CD14-positive monocyte (primary cell): ENCODE measurements at places on chromosomes 3 and 15.

DNA sequence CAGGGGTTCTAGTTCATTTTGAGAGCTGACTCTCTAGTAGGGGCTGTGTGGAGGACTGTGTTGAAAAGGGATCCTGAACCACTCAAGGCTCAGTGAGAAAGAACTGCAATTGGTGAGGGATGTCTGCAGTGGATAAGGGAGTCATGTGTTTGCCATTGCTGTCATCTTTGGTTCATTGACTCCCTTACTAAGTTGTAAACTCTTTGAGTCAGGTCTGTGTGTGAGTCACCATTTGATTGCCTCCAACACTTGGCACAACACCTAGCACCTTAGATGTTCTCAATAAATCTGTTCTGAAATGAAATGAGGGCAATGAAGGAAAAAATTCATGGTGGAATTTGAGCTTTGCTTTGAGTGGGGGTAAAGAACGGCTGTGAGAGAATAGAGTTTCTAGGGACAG is 51.7 kb downstream of the PLS1 start:
- DNase-seq, result no peak

- no peak for DNase-seq
These were observed 73.2 kb upstream of the UBP1 start for GRCh38 chr3:33513262-33513863.

DNA sequence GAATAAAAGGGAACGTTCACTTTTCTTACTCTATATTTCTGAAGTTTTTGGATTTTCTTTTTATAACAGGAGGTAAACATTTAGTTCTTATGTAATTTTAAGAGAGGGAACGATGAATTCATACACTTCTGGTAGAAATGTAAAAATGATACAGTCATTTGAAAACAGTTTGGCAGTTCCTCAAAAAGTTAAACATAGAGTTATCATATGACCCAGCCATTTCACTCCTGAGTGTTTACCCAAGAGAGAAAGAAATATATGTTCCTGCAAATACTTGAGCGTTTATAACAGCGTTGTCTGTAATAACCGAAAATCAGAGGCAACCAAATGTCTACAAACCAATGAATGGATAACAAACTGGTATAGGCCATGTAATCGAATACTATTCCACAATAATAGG is 20.8 kb upstream of the CCR9 start:
- DNase-seq, result no peak

- DNase-seq, result no peak
These were observed 7.7 kb upstream of the CDCP1 start for GRCh38 chr3:45153658-45154437.

GRCh38 chr3:9622438-9622837 is 26.9 kb upstream of the MTMR14 start:
- no peak for DNase-seq

- peak; percentile 37 for DNase-seq
These were observed 28.5 kb downstream of the IL16 start for GRCh38 chr15:81225161-81225671.

DNA sequence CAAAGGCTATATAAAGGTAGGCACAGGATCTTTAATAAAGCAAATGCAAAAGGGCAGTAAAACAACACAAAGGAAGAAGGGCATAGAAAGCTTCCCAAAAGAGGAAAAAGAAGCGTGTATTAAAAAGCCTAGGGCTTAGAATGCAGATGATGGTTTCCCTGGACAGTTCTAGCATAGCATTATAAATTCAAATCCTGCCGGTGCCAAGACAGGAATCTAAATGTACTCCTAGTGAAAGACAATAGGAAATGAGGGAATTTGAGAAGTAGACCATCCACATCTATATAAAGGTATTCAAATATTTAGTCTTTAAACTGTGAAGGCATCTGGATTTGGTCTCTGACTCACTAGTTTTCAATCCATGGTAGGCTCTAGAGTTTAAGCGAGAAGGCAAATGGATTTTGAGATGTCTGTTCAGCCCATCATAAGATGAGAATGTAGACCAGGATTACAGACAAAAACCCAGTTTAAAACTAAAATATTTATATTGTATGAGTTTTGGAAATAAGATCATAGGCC is 431.8 kb downstream of the TBL1XR1 start:
- DNase-seq, result no peak

DNA sequence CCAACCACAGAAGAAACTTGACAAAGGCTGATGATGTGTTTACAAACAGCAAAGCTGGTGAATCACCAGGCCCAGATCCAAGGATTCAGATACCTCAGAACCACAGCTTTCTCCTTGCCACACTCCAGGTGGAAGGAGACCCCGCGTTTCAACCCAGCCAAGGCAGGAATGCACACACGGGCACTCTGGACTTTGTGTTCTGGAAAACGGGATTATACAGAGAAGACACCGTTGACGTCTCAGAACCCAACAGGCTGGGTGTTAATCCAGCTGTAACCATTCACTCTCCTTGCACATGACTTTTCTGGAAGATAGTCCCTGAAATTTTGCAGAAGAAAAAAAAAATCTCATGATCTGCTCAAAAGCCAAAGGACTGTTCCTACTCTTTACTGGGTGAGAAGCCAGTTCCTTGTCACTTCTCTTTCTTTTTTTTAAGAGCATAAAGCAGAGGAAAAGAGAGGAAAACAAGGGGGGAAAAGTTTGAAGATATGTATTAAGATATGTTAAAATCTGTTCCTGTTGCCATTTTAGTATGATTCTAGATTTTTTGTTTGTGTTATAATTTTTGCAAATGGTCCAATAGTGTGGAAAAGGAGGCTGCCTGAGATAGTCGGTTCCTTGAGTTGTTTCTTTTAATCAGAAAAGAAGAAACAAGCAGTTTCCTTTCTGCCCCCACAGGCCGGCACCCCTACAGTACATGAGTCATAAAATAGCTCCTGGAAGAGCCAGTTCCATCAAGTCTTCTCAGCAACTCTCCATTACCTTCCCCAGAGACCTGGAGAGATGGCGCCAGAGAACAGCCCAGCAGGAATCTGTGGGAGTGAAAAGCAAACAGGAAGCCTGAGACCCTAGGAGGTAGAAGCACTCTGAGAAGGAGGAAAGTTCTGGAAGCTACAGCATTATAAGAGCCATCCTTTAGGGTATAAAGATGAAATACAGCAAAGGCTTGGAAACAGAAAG is 73.1 kb downstream of the RORA start:
- no peak for DNase-seq

DNA sequence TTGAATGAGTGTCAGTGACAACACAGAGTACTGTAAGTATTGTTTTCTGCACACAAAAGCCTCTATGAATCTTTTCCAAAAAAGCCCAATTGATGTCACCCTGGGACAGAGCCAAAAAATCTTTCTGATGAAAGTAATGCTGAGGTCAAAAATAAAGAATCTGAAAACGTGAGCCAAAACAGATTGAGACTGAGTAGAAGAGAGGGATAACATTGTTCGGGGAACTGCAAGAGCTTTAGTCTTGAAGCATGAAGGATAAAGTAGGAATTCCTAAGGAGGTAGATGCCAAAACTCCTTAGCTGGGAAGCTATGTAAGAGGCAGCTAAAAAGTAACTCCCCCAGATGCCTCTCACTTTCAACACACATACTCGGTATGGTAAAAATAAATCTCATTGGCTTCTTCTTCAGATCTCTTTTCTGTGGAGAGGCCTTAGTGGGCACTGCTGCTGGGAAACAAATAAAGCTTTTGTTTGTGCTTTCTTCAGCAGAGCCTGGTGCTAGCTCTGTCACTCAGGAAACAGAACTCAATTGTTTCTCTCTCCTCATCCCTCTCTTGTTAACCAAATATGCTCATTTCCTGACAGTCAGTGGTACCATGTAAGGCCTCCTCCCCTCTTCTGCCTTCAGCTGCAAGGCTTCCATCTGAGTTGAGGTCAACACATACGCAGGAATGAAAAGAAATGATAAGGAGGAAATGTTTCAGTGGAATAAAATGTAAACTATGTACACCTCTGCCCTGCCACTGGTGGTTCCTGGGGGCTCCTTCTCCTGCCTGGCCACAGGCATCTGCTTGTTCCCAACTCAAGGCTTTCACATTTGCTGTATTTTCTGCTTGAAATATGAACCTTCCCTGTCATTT is 58.1 kb downstream of the CD200 start:
- no peak for DNase-seq

DNA sequence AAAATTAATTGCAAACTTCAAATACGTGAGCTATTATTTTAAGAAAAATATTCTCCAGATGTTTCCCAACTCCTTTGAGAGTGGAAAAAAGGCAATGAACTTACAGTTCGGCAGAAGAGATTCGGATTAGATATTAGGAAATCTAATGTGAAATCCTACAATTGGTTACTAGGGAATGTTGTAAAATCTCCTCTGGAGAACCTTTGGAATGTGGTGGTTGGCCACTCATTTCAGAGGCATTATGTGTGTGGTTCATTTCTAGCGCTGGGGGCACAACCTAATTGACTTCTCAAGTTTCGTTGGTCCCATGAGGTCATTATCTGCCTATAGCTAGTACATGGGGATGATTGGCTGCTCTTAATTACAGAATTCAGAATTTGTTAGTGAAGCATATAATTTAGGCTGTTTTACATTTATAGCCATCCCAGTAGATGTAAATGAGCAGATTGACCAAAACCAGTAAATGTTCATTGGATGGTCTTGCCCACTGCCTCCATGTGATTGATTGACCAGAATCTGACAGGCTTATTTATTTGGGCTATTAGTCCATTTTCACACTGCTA is 34.6 kb upstream of the CMSS1 start:
- no peak for DNase-seq

DNA sequence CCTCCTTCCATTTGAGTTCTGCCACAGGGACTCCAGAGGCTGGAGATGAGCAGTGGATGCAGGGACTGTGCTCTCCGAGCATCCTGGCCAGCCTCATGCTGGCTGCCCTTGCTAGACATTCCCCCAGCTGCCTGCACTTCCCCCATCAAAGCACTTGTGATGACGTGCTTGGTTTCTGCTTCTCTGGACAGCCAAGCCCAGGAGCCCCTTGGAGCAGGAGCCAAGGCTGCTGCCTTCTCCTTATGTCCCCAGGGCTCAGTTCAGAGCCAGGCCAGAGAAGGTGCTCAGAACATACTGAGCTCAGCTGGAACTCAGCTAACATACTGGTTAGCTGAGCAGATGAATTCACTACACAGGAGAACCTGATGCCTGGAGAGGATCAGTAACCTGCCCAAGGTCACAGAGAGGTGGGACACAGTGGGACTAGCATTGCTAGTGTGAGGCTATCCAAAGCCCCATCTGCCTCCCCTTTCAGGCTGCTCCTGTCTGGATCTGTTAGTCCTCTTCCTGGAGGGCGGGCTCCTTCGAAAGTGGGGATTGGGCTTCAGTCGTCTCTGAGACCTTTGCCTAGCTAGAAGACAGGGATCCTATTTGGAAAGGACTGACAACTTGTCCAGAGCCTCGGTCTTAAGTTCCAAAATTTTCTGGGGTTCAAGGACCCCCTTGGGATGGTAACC is 4.3 kb downstream of the PCBP4 start:
- no peak for DNase-seq

DNA sequence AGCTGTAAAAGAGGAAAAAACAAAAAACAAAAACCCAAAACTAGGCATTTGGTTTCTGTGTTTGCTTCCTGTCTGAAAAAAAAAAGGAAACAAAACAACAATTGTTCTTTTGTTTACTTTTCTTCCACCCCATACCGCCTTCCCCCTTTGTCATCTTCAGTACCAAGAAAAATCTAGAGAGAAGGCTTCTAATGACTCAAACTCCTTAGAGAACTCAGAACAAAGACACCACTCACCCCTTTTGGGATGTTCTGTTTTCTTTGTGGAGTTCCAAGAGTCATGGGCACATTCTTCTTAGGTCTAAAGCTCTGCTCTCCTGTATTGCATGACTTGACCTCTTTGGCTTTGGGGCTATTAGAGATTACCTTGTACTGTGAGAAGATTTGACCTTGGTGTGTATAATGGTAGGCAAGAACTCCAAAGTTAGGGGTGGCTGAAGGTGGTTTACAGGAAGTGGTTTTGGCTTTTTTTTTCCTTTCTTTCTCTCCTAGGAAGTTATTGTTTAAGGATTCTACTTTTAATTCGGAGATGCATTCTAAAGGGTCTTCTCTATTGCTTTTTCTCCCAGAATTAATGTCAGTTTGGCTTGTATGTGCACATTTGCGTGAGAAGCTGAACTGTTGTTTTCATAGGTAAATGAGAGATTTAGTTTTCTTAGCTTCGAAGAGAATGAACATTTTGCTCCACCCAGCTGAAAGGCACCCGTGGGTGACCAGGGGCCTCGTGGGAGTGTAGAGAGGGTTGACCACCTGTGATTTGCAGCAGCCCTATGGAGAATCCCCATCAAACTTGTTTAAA is 39.5 kb upstream of the ZBTB20 start:
- no peak for DNase-seq
